ENCODE measurements at places on chromosomes 5 and 9. TPM values are rescaled to one million over a fixed set of nuclear protein-coding genes. Genes with fewer than 3 reads are reported as not detected.

Gene TLX3
- not detected for total RNA-seq

Gene RANBP17
- total RNA-seq: 21.1 TPM

Gene FAM151B
- total RNA-seq: 2.1 TPM

Gene CATSPER3
- 0.08 TPM for total RNA-seq

Gene IRGM
- total RNA-seq: not detected

Gene OGN
- total RNA-seq: not detected

Gene HTR1A
- not detected for total RNA-seq

GRCh38 chr5:115842089-115842935, 577 bp downstream of the AP3S1 start:
- H3K4me1 ChIP-seq: peaks cover 31% of the 10 kb centered on the region
- peak overlapping the region; percentile 93 for H3K27ac ChIP-seq
- H3K4me3 ChIP-seq: peak overlapping the region; percentile 94
- peak; percentile 86 for DNase-seq

- H3K4me3 ChIP-seq: no peak overlapping the region
- peaks cover 16% of the 10 kb centered on the region for H3K4me1 ChIP-seq
- H3K27me3 ChIP-seq: no peaks in the 10 kb centered on the region
Observed at GRCh38 chr9:107281184-107281583, 1.9 kb upstream of the RAD23B start.

- H3K27me3 ChIP-seq: no peaks in the 10 kb centered on the region
- H3K36me3 ChIP-seq: no peaks in the 10 kb centered on the region
- no peak overlapping the region for H3K27ac ChIP-seq
- no peak overlapping the region for H3K4me3 ChIP-seq
- no peak for DNase-seq
Observed at GRCh38 chr5:32833127-32833526, 122.0 kb downstream of the NPR3 start.

GRCh38 chr5:112906637-112907036, 15.4 kb downstream of the REEP5 start:
- no peaks in the 10 kb centered on the region for H3K27me3 ChIP-seq
- peaks cover 58% of the 10 kb centered on the region for H3K36me3 ChIP-seq
- no peak overlapping the region for H3K4me3 ChIP-seq
- H3K27ac ChIP-seq: no peak overlapping the region
- no peaks in the 10 kb centered on the region for H3K4me1 ChIP-seq
- no peak for DNase-seq

GRCh38 chr5:99004960-99005359, 76.2 kb upstream of the CHD1 start:
- no peaks in the 10 kb centered on the region for H3K36me3 ChIP-seq
- no peak for DNase-seq
- no peaks in the 10 kb centered on the region for H3K27me3 ChIP-seq
- no peak overlapping the region for H3K4me3 ChIP-seq
- H3K4me1 ChIP-seq: no peaks in the 10 kb centered on the region

DNA sequence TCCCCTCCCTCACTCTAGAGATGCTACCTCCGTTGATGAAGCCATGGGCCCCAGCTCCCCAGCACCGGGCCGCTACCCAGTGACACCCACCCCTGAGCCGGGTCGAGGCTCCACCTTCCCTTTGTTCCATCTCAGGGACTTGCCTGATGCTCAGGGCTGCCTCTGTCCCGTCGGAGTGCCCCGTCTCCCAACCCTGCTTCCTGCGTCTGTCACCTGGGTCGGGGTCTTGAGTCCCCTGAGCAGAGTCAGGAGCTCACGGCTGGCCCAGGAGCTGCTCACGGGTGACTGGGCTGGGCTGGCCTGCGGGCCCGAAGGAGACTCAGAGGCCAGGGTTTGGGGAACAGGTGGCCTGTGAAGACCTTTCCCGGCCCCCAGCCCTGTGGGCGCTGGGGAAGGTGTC, 85.3 kb downstream of the KCNT1 start:
- no peaks in the 10 kb centered on the region for H3K36me3 ChIP-seq
- DNase-seq: no peak
- peaks cover 41% of the 10 kb centered on the region for H3K27me3 ChIP-seq
- no peaks in the 10 kb centered on the region for H3K4me1 ChIP-seq
- no peak overlapping the region for H3K27ac ChIP-seq

- no peaks in the 10 kb centered on the region for H3K36me3 ChIP-seq
- H3K27ac ChIP-seq: no peak overlapping the region
- H3K27me3 ChIP-seq: no peaks in the 10 kb centered on the region
Observed at GRCh38 chr5:7250004-7250403, 145.9 kb upstream of the ADCY2 start.

GRCh38 chr5:132839426-132840301, 9.2 kb upstream of the SHROOM1 start:
- H3K27ac ChIP-seq: peak overlapping the region; percentile 86
- no peaks in the 10 kb centered on the region for H3K27me3 ChIP-seq
- H3K36me3 ChIP-seq: no peaks in the 10 kb centered on the region
- DNase-seq: peak; percentile 93
- H3K4me1 ChIP-seq: peaks cover 36% of the 10 kb centered on the region

GRCh38 chr9:137048655-137049543, 2.9 kb upstream of the NPDC1 start:
- H3K27ac ChIP-seq: no peak overlapping the region
- H3K4me3 ChIP-seq: no peak overlapping the region
- peaks cover 69% of the 10 kb centered on the region for H3K27me3 ChIP-seq
- H3K36me3 ChIP-seq: no peaks in the 10 kb centered on the region
- peaks cover 8% of the 10 kb centered on the region for H3K4me1 ChIP-seq

DNA sequence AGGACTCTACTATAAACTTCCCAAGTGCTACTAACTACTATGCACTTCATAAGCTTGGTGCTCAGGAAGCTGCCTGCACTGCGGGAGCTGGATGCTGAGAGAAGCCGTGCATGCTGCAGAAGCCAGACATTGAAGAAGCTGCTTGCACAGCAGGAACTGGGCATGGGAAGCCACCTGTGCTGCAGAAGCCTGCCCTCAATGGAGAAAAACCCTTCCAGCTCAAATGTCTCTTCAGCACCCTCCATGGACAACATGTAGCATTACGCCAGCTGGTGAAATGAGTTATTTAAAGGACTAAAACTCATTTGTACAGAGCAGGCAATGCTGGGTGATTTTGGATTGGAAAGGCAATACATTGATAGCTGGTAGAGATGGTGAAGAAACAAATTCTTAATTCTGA, 247.2 kb downstream of the KIF4B start:
- DNase-seq: no peak
- no peaks in the 10 kb centered on the region for H3K27me3 ChIP-seq
- H3K36me3 ChIP-seq: no peaks in the 10 kb centered on the region
- H3K4me3 ChIP-seq: no peak overlapping the region
- no peaks in the 10 kb centered on the region for H3K4me1 ChIP-seq

- no peak overlapping the region for H3K4me3 ChIP-seq
- H3K27me3 ChIP-seq: no peaks in the 10 kb centered on the region
- no peaks in the 10 kb centered on the region for H3K36me3 ChIP-seq
- peaks cover 25% of the 10 kb centered on the region for H3K4me1 ChIP-seq
- H3K27ac ChIP-seq: no peak overlapping the region
- DNase-seq: no peak
Observed at GRCh38 chr9:91126761-91127445, 234.8 kb downstream of the AUH start.

- H3K4me3 ChIP-seq: no peak overlapping the region
- DNase-seq: no peak
- no peaks in the 10 kb centered on the region for H3K36me3 ChIP-seq
- H3K27ac ChIP-seq: no peak overlapping the region
- H3K4me1 ChIP-seq: no peaks in the 10 kb centered on the region
- H3K27me3 ChIP-seq: no peaks in the 10 kb centered on the region
Observed at GRCh38 chr9:19940811-19941535, 152.1 kb upstream of the SLC24A2 start.

DNA sequence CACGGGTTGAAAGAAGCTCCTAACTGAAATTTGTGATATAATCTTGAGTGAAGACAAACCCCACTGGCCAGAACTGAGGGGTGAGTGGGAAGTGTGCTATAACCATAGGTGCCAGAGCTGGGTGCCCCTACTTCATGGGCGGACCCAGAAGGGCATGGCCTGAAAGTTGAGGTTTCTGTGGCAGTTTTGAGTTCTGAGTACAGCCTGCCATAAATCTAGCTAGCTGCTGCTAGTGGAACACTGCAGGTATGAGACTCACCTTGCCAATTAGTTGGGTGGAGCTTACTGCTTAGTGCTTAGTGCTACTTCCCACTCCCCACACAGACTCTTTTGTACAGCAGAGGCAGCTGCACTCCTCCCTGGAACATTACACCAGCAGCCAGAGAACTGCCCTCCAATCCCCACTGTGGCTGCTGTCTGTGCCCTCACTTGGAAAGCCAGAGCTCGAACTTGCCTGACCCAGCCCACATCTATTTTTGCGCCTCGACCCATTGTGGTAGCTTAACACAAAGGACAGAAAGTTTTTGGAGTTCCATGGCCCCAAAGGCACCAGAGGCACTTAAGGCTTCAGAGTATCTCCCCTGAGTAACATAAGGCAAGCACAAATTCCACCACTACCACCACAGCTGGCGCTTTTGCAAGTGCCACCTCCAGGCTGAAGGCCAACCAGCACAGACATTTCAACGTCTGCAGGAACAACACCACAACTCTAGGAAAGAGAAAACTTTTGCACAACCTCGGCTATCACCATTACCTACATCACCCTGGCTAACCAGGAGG, 27.1 kb upstream of the PTGER4 start:
- no peaks in the 10 kb centered on the region for H3K27me3 ChIP-seq
- H3K4me3 ChIP-seq: no peak overlapping the region
- H3K36me3 ChIP-seq: no peaks in the 10 kb centered on the region
- no peak for DNase-seq
- H3K27ac ChIP-seq: no peak overlapping the region

DNA sequence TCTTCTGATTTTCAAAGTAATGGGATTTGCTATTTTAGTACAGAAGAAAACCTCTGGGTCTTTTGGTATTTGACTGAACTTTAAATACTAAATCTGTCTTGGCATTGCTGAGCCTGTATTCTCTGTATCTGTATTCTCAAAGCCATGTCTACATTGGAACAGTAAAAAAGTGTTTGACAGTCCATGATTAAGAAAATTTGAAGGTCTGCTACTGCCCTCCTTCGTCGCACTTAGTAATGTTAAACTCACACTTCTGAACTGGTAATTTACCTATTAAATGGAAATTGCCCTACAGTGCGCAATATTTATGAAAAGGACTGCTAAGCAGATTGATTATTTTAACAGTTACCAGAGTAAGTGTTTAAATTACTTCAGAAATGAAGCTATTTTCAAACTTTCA, 165.7 kb upstream of the SMC2 start:
- no peaks in the 10 kb centered on the region for H3K4me1 ChIP-seq
- H3K27me3 ChIP-seq: peaks cover 4% of the 10 kb centered on the region
- H3K4me3 ChIP-seq: no peak overlapping the region
- H3K36me3 ChIP-seq: no peaks in the 10 kb centered on the region
- no peak for DNase-seq
- H3K27ac ChIP-seq: no peak overlapping the region

DNA sequence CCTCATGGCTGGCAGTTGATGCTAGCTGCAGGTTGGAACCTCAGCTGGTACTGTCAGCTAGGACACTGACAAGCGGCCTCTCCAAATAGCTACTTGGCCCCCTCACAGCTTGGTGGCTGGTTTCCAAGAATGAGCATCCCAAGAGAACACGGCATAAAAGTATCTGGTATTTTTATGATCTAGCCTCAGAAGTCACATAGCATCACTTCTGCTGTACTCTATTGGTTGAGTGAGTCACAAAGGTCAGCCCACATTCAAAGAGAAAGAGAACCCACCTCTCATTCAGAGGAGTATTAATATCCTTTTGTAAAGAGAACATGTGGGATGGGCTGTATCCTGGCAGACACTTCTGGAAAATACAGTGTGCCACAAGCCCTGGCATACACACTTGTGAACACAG, 6.0 kb upstream of the SIL1 start:
- no peak overlapping the region for H3K4me3 ChIP-seq
- no peaks in the 10 kb centered on the region for H3K4me1 ChIP-seq
- no peaks in the 10 kb centered on the region for H3K27me3 ChIP-seq
- DNase-seq: no peak
- no peak overlapping the region for H3K27ac ChIP-seq

DNA sequence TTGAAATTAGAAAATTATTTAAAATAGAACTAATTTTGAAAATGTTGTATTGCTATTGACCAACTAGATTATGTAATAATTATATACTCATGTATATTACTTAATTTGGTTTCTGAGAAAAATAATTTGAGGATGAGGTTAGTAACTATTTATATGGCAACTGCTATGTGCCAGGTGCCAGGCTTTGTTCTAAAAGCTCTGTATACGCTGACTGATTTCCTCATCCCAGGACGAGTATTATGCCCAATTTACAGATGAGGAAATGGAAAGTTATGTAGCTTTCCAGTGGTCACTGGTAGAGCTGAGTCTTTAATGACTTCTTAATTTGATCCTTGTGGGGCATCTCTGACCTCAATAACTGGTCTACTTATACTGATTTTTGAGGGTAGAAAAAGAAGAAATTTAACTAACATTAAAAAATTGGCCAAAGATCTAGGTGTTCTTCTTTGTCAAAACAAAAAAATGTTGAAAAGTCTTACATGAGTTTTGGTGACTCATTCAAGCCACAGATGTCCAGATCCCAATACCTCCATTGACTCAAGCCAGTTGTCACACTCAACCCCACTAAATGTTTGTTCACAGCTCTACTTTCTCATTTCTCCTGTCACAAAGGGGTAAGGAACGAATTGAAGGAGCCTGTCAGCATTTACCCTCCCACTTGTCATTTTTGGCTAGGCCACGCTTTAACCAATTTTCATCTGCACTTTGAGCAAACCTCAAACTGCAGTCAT, 228.1 kb upstream of the MEF2C start:
- no peaks in the 10 kb centered on the region for H3K27me3 ChIP-seq
- DNase-seq: no peak
- no peak overlapping the region for H3K27ac ChIP-seq
- H3K4me3 ChIP-seq: no peak overlapping the region
- no peaks in the 10 kb centered on the region for H3K36me3 ChIP-seq
- H3K4me1 ChIP-seq: no peaks in the 10 kb centered on the region

DNA sequence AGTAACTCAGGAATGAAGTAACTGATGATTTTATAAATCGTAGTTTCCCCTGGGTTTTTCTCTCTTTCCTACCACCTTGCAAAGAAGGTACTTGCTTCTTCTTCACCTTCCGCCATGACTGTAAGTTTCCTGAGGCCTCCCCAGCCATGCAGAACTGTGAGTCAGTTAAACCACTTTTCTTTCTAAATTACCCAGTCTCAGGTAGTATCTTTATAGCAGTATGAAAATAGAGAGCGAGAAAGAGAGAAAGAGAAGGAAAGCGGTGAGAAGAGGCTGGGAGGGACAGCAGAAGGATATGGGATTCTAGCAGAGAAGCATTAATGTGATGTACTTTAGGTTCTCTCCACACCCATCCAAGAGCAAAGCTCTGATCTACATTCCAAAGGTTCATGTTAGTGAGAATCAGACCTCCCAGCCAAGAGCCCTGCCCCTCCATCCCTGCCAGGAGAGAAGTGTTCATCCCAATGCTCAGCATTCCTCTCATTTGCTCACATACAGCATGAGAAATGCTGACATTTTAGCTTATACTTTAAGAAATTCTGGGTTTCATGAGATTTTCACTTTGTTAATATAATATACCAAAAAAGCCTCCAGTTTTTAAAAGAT, 185.0 kb upstream of the PTGER4 start:
- H3K27me3 ChIP-seq: no peaks in the 10 kb centered on the region
- H3K36me3 ChIP-seq: no peaks in the 10 kb centered on the region
- peaks cover 54% of the 10 kb centered on the region for H3K4me1 ChIP-seq

DNA sequence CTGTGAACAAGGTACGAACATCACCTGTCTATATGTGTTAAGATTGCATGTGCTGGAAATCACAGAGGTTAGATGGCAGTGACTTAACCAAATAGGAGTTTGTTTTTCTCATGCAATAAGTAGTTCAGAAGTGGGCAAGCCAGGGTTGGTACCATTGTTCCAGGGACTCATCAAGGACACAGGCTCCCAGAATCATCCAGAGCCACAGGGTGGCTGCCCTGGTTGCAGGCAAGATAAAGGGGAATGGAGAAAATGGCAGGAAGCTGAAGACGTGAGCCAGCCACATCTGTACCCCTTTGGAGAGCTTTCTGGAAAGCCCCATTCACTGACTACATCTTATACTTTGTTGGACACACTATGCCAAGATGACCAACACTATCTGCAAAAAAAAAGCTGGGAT, 126.0 kb upstream of the IL12B start:
- H3K27ac ChIP-seq: no peak overlapping the region
- DNase-seq: peak; percentile 19
